ENCODE measurements at places on chromosomes 4 and X. TPM values are rescaled to one million over a fixed set of nuclear protein-coding genes. Genes with fewer than 3 reads are reported as not detected.

DNA sequence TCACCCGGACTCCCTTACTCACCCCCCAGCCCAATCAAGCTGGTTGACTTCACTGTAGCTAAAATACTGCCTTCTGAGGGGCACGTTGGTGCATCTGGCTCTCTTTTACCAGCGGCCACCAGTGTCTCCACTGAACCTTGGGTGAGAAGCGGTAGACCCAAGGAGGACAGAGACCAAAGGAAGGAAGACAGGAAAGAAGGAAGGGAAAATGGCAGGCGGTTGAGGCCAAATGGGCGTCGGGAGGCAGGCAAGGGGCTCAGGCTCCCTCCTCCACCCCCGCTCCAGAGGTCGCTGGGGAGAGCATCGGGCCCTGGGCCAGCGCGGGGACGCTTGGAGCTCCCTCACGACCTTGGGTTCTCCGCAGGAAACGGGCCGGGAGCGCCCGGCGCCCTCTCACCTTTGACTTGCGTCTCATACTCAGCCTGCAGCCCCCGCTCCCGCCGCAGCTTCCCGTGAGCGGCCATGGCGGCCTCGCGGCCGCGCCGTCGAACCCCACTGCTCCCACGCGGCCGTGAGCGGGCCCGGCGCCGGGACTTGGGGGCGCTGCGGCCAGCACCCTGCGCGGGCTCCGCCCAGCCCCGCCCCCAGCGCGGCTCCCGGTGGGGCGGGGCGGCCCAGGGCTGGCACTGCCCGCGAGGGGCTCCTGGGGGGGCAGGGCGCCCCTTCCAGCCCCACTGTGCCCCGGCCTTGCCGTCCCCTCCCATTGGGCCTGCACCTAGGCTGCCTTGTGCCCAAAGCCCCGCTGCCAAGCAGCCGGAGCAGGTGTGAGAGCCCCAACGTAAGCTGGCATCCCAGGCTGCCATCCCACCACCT lies at the start of gene ARHGAP4:
Gene ARHGAP4, minus strand, starts transcription at position 526 of the 813 bp plus-strand sequence. Its CDS starts 62 bp downstream, at position 464.
- no peak for DNase-seq

Gene GPC4
- total RNA-seq, result 6.4 TPM

GRCh38 chrX:53319614-53320542 lies 38.5 kb upstream of the IQSEC2 start:
- DNase-seq, result no peak

Gene BCOR
- 9.2 TPM for total RNA-seq

Gene SYP
- 0.45 TPM for total RNA-seq

Gene TBC1D8B
- total RNA-seq, result 7.3 TPM

DNA sequence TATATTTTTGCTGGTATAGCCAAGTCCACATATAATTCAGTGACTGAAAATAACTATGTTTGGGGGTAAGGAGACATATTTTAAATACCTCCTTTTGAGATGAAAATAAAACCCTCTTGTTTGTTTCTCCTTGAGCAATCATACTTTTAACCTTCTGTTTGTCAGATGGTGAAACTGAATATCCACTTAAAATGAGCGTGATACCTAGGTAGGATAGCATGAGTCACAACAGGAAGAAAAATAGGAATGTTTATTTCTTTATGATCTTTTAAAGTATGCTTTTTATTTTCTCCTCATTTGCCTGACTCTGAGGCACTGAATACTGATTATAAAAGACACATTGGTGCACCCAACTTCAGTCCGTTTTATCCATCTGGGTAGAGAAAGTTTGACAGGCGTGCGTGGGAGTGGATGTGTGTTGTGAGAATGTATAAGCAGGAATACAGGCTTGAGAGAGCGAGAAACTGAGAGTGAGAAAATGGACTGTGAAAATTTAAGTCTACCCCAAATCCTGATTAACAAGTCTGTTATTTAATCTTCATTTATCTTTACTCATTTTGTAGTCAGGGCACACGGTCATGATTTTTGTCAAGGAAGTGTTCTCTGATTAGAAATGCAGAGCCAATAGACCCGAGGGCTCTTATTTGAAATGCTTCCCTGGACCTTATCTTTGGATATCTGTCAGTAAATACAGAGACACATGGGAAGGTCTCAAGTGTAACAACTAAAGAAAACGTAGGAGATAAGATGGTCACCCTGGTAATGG lies 62.1 kb upstream of the ANTXR2 start:
- peak; percentile 21 for DNase-seq

Gene F8A1
- total RNA-seq, result 2.8 TPM

GRCh38 chr4:3660928-3661515 lies 105.2 kb upstream of the ADRA2C start:
- no peak for DNase-seq

Gene FRG2
- total RNA-seq, result not detected

DNA sequence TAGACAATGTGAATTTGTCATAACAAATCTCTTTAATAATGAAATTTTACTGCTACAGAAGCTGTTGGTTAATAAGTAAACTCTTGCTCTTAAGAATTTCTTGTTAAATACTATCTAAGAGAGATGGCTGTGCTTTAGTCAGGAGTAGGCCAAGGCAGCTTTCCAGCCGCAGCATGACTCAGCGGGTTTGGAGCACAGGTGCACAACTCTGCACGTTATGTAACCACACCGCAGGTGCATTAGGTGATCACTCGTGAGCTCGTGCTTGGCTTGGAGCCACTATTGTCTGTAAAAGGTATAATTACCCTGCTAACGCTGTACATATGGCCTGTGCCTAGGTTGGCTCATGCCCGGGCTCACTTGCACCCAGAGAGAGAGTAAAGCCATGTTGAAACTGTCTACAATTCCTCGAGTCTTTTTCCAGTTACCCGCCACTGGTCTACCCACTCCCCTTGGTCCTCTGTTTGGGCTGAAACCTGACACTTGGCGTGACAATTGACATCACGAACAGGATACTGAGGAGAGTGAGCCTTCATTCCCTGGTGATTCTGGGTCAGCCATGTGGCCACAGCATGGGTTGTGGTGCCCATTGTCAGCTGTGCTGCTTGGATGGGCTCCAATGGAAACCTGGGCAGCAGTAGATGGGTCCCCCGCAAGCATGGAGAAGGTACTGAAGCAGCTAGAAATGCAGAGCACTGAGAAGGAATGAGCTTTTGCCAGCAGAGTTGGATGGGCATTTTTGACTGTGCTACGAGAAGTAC lies 18.4 kb upstream of the ANAPC4 start:
- peak; percentile 50 for DNase-seq

DNA sequence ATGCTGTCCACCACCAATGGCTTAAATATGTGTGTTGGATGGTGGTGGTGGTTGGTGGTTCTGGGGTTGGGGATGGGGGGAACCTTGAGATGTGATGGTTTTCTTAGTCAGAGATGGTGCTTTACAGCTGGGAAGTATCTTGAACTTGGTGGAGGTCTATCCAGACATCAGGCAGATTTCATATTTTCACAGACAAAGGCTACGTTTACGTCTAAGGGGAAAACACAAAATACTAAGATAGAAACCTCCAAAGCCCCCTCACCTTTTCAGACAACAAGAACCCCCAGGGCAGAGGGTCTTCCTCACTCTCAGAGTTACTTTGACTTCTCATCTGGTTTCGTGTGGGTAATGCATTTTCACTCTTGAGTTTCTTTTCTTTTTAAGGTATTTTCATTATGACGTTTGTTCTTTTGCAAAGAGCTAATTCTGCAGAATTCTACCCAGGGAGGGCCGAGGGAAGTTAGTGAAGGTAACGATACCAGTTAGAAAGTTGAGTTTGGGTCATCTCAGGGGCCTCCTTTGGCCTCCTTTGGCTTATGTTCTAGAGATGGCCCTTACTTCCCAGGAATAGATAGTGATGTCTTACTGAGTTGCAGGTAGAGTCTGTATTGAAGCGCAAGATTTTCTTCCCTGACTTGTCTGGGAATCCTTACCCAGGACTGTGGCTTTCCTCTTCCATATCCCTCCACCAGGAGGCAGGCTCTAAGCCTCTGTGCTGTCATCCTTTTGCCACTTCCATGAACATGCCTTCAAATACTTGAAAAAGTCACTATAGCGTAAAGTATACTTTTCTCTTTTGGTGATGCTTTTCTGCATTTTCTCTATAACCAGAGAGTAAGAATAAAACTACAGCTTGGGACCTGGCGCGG lies 31.9 kb downstream of the RHOH start:
- DNase-seq, result no peak

DNA sequence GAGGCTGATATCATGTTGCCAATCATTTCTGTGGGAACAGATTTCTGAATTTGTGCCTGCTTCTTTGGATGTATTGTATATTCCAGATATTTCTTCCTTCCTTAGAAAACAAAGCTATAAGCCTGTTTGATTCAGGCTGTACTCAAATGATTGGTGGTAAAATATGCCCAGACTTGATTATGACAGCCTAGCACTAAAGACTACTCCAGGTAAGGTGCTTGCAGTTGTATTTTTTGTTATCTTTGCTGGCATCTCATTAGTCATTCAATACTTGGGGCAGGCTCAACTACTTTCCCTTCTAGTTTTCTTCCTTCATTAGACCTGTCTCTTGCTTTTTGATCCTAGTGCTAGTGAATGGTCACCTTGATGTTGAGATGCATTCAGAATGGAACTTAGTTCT lies 90.6 kb downstream of the ZNF518B start:
- peak; percentile 80 for DNase-seq

GRCh38 chr4:7186516-7187167 lies 5.7 kb upstream of the SORCS2 start:
- no peak for DNase-seq

Gene FAM47A
- total RNA-seq, result not detected

DNA sequence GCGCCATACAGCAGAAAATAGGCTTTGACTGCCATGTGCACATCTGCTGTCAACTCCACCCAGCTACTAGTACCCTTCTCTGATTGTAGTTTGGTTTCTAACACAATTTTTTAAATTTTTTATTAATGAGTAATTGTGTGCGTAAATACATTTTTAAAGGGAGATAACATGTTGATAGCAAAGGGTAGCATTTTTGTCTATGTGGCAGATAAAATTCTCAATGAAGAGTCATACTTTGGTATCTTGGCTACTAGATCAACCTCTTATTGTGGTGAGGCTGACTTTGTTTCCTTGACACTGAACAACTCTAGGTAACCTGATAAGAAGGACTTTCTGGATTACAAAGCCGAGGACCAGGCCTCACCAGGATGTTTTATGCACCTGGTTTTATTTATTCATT lies 9.5 kb downstream of the ADH4 start:
- no peak for DNase-seq

Gene ANKRD50
- 34.3 TPM for total RNA-seq

DNA sequence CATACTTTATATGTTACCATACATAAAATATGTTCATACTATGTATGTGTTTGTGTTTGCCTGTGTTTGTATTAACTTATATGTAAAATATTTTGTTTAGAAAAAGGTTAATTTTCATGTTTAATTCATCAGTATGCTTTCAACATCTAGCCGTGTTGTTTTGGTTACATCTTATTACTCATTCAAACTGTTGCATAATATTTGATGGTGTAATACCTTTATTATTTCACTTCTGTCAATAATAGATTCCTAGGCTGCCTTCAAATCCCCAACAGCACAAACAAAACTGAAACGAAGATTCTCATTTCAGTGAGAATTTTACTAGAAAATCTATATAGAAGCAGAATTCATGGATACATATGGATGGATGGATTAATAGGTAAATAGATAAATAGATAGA lies 462.3 kb upstream of the ADGRL3 start:
- DNase-seq, result peak; percentile 45

DNA sequence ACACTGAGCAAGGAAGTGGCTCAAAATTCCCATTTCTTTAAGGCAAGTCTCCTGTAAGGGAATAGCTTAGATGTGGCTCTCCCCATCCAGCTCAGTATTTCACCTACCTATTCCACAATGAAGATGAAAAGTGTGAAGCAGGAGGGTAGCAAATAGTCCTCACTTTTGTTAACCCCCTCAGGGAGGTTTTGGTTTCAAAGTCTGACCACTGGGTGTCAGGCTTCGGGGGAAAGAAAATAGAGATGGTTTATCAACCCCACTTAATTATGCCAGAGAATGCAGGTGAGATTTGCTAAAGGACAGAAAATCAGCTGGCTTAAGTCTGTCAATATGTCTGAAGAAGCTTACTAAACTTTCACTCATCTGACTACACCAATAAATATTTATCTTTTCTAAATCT lies 69.5 kb downstream of the DHX15 start:
- no peak for DNase-seq

DNA sequence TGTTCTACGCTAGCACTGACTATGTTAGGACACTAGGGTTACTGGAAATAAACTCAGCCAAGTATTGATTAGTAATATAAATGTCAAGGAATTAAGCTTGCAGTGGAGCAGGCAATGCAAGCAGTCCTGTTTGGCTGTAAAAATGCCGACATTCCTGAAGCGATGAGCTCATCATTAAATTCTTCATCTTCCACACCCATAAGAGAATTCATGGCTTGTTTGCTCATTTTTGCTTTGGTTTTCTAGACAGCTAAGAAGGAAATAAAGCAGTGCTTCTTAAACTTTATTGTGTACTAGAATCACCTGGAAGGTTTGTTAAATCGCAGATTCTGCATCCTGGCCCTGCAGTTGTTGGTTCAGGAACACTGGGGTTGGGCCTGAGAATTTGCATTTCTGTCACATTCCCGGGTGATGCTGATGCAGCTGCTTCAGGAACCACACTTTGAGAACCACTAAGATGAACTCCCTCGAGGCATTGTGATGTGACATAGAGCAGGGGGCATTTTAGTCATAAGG lies 17.8 kb downstream of the ANXA3 start:
- peak; percentile 71 for DNase-seq

Gene PNCK
- 1.2 TPM for total RNA-seq

Gene NAA11
- not detected for total RNA-seq

DNA sequence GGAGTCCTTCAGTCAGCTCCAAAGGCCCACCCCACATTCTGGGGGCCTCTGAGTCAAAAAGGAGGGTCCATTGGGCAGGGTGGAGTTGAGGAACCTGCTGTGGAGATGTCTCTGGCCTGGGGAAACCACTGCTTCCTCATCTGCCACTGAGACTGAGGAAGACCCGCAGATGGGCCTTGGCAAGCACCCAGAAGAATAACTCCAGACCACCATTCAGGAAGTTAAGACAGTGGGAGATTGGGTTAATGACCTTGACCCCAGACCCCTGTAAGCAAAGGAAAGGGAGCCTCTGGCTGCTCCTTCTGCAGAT lies 8.1 kb upstream of the HSD17B10 start:
- DNase-seq, result no peak

Gene PCYT1B
- total RNA-seq, result 12.1 TPM

Gene ARMCX4
- 1.8 TPM for total RNA-seq

DNA sequence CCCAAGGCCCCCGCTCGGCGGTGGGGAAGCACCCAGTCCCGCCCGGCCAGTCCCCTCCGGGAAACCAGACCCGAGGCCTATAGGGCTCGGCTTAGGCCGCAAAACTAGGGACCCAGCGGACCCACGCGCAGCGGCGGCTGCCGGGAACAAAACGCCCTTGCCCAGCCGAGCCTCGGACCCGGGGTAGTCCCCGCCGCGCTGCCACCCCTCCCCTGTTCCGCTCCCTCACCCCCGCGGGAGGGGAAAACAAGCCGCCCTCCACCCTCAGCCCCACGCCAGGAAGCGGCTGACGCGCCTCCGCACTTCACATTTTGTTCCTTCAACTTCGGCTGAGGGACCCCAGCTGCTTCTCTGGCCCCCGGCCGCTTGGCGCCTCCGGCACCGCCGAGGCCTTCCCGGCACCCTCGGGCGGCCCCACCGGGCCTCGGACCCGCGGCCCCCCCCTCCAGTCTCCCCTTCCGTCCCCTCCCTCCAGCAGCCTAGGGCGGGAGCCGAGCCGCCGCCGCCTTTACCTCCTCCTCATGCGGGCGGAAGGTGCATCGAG lies 694 bp downstream of the PDS5A start:
- peak; percentile 39 for DNase-seq

GRCh38 chr4:182924497-182924896 lies 7.3 kb upstream of the DCTD start:
- DNase-seq, result no peak

Gene MTHFD2L
- 68.5 TPM for total RNA-seq

Data from mammary epithelial cell (primary cell).